ENCODE measurements at places on chromosomes 1 and 21.

DNA sequence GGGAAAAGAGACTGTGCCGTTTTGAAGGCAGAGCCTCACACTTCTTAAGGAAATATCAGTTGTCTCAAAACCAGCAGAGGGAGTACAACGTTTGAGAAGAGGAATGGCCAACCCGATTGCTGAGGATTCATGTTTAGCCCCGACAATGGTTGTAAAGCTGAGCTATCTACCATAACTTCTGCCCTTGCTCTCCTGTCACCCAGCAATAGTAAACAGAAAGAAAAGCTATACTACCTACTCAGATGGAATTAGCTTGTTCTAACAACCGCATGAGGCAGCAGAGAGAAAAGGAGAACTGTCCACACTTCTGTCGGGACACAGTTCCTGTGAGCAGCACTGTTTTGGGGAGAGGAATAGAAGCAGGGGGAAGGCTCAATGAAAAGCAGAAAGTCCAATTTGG, 91.2 kb downstream of the SLC45A1 start:
- no peaks in the 10 kb centered on the region for H3K27me3 ChIP-seq
- no peak overlapping the region for H3K4me3 ChIP-seq
- H3K27ac ChIP-seq: peak overlapping the region; percentile 66
- no peak for DNase-seq
- H3K36me3 ChIP-seq: peaks cover 43% of the 10 kb centered on the region

GRCh38 chr1:113940365-113941244, 11.5 kb downstream of the HIPK1 start:
- peaks cover 63% of the 10 kb centered on the region for H3K4me1 ChIP-seq
- H3K36me3 ChIP-seq: peaks cover 52% of the 10 kb centered on the region
- H3K27me3 ChIP-seq: no peaks in the 10 kb centered on the region
- peak; percentile 57 for DNase-seq
- H3K27ac ChIP-seq: peak overlapping the region; percentile 80
- H3K4me3 ChIP-seq: peak overlapping the region; percentile 82

GRCh38 chr1:230768903-230769570, 21.8 kb downstream of the CAPN9 start:
- no peak for DNase-seq
- no peaks in the 10 kb centered on the region for H3K27me3 ChIP-seq
- H3K4me3 ChIP-seq: no peak overlapping the region
- H3K36me3 ChIP-seq: no peaks in the 10 kb centered on the region
- H3K27ac ChIP-seq: no peak overlapping the region

- peaks cover 4% of the 10 kb centered on the region for H3K27me3 ChIP-seq
- no peaks in the 10 kb centered on the region for H3K36me3 ChIP-seq
- DNase-seq: no peak
- H3K4me1 ChIP-seq: no peaks in the 10 kb centered on the region
- no peak overlapping the region for H3K4me3 ChIP-seq
- H3K27ac ChIP-seq: no peak overlapping the region
These were observed 257.4 kb upstream of the CAMK1G start for GRCh38 chr1:209326076-209326475.

- H3K4me1 ChIP-seq: peaks cover 10% of the 10 kb centered on the region
- H3K27ac ChIP-seq: no peak overlapping the region
- no peaks in the 10 kb centered on the region for H3K36me3 ChIP-seq
- H3K4me3 ChIP-seq: peak overlapping the region; percentile 85
These were observed 1.5 kb downstream of the ENAH start for GRCh38 chr1:225651376-225651871.

GRCh38 chr21:33080376-33080775, 10.4 kb downstream of the OLIG1 start:
- H3K4me1 ChIP-seq: peaks cover 6% of the 10 kb centered on the region
- H3K36me3 ChIP-seq: no peaks in the 10 kb centered on the region
- no peak for DNase-seq

DNA sequence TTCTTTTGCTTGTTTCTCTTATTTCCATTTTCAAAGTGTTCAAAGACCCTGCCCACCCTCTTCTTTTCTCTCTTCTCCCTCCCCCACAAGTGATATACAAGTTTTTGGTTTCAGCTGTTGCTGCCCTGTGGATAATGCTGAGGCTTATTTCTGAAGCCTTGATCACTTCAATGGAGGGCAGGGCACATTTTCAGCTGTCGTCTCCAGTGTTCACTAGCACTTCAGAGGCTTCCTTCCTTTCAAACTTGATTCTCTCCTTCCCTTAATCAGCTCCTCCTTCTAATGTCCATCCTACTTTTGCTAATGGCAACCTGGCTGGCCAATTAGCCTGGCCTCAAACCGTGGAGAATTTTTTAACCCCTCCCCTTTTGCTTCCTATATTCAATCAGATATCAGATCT, 435.7 kb upstream of the RUNX1 start:
- no peak for DNase-seq
- peaks cover 16% of the 10 kb centered on the region for H3K27me3 ChIP-seq
- no peak overlapping the region for H3K4me3 ChIP-seq
- H3K4me1 ChIP-seq: peaks cover 2% of the 10 kb centered on the region
- no peaks in the 10 kb centered on the region for H3K36me3 ChIP-seq
- no peak overlapping the region for H3K27ac ChIP-seq

DNA sequence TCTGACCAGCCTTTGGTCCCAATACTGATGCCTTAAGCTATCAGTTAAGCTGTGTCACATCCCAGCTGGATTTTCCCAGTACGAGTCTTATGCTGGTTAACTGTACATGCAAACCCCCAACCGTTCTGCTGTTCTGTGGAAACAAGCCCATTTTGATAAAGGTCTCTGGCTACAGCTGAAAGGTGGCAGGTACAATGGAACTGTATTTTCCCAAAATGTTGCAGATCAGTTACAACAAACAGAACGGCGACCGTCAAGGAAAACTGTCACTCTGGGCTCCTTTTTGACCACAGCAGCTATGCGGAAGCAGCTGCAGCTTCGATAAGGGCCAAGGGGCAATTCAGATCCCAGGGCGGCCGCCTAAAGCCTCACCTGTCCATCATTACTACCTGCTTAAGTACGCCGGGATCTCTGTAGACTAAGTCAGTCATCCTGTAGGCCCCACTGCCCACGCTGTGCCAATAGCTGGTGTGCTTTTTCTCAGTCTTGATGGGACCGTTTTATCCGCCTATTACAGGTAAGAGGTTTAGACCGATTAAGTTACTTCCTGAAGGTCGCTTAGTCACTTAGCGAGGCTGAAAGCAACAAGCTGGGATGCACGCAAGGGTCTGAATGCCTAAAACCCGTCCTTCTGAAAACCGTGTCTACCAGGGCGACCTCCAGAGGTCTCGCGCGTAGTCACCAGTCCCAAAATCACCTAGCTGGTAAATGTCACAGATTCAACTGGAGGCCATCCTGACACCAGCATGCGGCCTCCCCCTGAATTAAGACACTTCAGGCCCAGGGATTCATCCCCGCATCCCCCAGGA, 11.1 kb upstream of the RAB42 start:
- DNase-seq: no peak
- no peaks in the 10 kb centered on the region for H3K27me3 ChIP-seq
- H3K27ac ChIP-seq: peak overlapping the region; percentile 94

DNA sequence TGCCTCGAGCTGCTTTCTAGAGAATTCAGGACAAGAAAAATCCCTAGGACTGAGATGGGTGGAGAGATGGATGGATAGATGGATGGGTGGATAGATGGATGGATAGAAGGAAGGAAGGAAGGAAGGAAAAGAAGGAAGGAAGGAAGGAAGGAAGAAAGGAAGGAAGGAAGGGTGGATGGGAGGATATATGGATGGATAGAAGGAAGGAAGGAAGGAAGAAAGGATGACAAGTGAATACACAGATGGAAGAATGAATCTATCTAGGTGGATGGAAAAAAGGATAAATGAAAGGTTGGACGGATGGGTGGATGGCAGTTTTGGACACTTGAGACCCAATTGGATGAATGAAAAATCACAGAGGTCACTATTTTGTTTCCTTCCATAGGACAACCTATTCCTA, 120.4 kb upstream of the KAZN start:
- H3K27ac ChIP-seq: no peak overlapping the region
- H3K4me1 ChIP-seq: no peaks in the 10 kb centered on the region
- no peak for DNase-seq
- H3K27me3 ChIP-seq: no peaks in the 10 kb centered on the region
- H3K4me3 ChIP-seq: no peak overlapping the region

Measured in T-helper 2 cell treated with Interferon-gamma antibody and Interleukin-4, amounts not matched to agents 5 μg/mL and 100 μg/mL, for 36 hours (primary cell).